ENCODE measurements at places on chromosomes 7 and 10.

- no peak for DNase-seq
These were observed 115.1 kb downstream of the RNF216 start for GRCh38 chr7:5666361-5666760.

- DNase-seq: no peak
These were observed 1.2 kb downstream of the COX19 start for GRCh38 chr7:974172-974571.

GRCh38 chr10:52950578-52950977, 178.0 kb upstream of the MBL2 start:
- DNase-seq: no peak

- no peak for DNase-seq
These were observed 3.3 kb downstream of the PCDH15 start for GRCh38 chr10:54797636-54798321.

DNA sequence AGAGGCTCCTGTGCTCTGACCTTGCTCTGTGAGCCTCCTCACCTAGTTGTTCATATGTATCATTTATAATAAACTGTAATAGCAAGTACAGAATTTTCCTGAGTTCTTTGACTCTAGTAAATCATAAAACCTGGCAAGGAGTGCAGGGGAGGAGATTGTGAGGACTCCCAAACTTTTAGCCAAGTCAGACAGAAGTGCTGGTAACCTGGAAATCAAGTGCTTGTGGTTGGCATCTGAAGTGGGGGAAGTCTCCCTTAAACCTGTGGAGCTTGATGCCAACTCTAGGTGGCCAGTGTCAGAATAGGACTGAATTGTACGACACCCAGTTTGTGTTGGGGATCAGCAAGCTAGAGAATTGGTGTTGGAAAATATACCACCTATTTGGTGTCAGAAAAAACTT, 206.3 kb upstream of the GRB10 start:
- DNase-seq: no peak

- no peak for DNase-seq
These were observed 48.0 kb upstream of the CARD11 start for GRCh38 chr7:3091631-3092030.

All from AG08395 (cell line).